ENCODE measurements at places on chromosomes 3 and 15.

DNA sequence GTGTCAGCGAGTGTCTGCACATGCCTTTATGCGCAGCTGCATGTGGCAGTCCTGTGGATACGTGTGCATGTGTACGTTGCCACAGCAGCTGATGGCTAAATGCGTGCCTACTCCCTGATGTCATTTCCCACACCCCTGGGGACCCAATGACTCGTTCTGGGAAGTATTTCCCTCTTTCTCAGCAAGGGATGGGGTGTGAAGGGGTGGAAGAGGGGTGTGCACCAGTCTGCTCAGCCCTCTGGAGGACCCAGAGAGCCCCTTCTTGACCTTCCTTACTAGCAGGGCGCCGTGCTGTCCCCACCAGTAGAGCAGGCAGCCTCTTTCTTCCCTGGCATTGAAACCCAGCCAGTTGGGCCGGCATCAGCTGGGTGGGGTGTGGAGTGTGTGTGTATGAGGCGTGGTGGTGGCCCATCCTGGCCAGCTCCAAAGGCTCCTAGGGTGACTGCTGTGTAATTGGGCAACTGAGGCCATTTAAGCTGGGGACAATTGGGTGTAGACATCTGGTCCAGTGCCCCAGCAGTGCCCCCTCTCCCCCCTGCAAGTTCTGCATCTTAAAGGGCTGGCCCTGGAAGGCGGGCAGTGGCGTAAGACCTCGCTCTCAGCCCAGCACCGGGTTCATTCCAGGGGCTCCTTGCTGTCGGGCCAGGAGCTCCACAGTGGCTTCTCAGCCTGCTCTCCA is 19.2 kb downstream of the SNX33 start:
- DNase-seq = no peak

GRCh38 chr3:18529631-18530030 is 104.5 kb upstream of the SATB1 start:
- DNase-seq = no peak

DNA sequence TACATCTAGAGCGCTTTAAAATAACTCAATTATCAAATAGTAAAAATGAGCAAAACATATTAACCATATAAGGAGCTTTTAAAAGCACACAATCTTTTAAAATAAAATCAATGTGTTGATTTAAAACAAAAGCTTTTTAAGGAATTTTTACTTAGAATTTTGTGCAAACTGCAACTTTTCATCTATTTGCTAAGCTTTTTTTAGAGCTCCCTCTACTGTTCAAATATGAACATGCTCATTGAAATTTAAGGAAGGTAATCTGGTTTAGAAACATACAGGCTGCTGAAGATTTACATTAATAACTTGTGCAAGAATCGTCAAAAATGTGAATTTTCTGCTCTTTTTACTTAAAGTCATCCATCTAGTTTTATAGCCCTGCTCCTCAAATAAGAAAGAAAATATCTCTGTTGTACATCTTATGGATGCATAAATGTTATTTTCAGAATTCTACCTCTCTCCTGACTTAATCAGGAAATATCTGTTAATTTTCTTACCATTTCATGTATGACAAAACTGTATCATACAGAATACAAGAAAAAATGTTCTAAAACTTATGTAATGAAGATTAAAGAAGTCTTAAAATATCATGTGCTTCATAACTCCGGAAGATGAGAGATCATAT is 469.4 kb upstream of the ROBO2 start:
- no peak for DNase-seq

DNA sequence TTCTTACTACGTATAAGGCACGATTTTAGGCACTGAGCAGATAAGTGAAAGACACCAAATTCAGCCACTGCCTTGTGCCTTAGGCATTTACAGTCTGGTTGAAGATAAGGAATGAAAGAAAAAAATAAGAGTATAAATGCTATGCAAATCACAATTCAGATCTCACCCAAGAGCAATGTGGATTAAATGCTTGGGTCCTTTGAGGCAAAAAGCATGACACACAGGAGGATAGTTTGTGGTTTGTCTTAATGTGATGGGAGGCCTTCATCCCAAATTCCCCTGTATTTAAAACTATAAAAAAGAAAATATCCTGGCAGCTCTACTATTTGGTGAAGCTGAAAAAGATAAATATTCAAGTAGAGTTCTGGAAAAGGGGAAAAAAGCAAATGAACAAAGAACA is 79.8 kb downstream of the TGFBR2 start:
- no peak for DNase-seq

GRCh38 chr3:147875498-147875897 is 466.3 kb downstream of the ZIC1 start:
- no peak for DNase-seq

DNA sequence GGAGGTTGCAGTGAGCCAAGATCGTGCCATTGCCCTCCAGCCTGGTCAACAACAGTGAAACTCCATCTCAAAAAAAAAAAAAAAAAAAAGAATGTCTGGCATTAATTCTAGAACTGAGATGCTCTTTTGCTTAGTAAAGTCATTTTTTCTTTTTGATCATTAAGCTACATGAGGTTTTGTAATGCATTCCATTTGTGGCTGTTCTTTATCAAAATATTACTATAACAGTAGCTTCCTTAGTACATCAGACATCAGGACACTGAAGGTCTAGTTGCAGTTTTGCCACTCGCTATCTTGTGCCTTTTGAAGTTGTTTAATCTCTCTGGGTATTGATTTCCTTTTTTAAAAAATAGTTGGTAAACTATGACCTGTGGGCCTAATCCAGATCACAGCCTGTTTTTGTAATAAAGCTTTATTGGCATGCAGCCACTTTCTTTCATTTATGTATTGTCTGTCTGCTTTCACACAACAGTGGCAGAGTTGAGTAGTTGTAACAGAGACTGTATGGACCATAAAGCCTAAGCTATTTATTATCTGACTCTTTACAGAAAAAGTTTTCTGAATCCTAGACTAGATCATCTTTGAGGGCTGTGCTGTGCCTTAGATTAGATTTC is 76.6 kb downstream of the SLC25A26 start:
- DNase-seq = no peak

DNA sequence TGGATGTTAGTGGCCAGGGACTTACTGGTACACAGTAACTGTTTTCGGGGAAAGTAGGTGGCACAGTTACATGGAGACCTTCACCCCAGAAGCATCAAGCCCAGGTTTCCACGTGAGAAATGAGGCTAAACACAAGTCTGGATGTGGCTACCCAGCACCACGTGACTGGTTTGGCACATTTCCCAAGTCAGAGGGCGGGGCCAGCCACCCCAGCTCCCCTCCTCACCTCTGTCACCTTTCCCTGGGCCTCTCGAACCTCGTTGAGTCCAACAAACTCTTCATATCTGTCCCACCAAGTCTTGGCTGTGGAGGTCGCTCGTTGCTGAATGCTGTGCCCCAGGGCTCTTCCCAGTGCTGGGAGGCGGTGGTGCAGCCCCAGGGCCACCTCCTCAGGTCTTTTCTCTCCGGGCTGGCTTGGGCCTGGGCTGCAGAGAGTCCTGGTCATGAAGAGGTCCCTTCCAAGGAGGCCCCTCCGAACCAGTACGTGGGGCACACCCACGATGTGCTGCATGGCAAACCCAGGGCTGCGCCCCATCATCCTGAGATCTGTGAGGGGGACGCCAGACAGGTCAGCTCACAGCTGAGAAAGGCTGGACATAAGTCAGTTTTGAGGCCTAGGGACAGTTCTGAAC is 4.8 kb upstream of the PLXNB1 start:
- DNase-seq = no peak

DNA sequence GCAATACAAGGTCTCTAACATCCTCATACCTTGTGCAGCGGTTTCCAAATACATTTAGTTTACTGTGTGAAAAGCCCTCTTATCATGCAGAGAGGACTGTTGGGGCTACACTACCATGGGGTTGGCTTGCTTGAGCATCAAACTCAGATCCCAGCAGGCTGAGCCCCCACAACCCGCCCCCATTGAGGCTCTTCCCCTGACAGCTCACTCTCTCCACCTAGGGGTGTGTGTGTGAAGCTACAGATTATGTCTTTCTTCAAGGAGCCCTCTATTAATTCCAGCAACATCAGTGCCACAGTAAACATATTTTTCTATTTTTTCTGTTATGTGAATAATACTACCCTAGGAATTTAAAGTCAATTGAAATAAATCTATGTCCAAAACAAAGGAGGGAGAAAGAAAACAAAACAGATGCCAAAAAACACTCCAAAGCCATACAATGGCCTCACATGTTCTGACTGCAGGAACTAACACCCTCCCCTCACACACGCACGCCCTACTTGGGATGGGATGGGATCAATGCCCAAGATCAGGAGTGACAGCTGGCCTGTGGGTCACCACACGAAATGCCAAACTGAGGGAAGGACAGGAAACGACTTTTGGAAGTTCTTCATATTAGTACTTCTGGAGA is 14.7 kb downstream of the TM4SF4 start:
- DNase-seq = no peak

- no peak for DNase-seq
These were observed 305.0 kb downstream of the NLGN1 start for GRCh38 chr3:173702561-173702960.

GRCh38 chr3:170689893-170690660 is 104.2 kb upstream of the SLC7A14 start:
- DNase-seq = no peak

- no peak for DNase-seq
These were observed 32.2 kb upstream of the LRTM1 start for GRCh38 chr3:54960082-54960481.

DNA sequence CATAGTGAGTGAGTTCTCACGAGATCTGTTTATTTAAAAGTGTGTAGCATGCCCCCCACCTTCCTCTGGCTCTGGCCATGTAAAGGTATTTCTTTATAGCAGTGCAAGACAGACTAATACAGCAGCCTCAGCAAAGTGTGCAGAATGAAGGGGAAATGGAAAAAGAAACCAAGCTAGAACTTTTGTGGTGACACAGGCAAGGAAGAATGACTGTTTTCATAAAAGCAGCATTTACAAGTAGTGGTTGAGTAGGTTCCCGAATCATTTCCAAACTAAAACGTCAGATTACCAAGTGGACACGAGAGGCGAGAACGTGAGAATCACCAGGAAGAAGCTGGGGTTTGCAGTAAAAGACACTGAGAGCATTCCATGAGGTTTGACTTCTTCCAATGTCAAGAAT is 100.2 kb upstream of the AKAP13 start:
- DNase-seq = no peak

DNA sequence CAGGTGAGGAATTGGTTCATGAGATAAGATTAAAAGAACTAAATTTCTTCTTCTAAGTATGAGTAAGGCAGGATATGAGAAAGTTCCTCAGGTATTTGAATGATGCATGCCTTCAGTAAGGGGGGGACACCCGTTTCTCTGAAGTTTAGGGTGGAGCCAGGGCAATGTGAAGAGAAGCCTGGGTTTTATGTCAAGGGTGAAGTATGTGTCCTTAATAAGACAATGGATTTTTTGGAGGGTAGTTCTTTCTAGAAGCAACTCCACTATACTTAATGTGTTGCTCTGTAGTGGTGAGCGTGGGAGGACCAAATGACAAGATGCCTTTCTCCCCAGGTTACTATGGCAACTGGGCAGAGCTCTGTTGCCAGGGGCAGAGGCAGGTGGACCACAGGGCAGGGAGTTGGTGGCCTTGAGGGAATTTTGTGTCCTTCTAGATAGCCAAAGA is 44.0 kb downstream of the PHLDB2 start:
- DNase-seq = no peak

DNA sequence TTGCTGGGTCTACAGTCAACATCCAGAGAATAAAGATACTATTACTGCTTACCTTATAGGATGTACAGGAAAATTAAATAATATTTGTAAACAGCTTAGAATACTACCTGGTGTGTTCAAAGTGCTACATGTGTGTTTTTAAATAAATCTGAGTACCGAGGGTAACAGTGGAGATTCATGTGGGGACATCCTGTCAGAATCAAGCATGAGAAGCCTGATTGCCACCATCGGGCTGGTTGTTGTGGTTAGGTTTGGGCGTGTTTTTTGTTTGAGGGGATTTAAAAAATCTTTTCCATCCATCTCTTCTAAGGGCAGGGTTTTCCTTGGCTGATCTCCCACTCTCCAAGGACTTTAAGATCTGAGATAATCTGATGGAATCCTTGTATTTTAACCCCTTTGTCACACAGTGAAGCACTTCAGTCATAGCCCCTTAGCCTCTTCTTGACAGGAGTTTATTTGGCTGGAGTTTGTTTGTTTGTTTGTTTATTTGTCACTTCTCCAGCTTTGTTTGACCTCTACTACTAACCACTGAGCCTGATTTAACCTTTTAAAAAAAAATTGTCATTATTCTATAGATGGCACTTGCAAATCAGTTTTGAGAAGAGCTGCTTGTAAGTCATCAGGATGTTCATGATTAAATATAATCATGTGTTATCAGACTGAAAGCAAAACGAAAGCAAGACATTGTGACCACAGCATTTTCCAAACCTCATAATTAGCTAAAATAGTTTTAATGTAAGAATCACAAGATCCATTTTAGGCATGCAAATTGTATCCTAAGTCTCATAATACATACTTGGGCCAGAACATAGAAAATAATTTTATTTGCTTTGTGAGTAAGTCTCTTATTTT is 72.8 kb upstream of the RARB start:
- DNase-seq = no peak

- no peak for DNase-seq
These were observed 41.7 kb upstream of the CORO2B start for GRCh38 chr15:68537097-68537496.

DNA sequence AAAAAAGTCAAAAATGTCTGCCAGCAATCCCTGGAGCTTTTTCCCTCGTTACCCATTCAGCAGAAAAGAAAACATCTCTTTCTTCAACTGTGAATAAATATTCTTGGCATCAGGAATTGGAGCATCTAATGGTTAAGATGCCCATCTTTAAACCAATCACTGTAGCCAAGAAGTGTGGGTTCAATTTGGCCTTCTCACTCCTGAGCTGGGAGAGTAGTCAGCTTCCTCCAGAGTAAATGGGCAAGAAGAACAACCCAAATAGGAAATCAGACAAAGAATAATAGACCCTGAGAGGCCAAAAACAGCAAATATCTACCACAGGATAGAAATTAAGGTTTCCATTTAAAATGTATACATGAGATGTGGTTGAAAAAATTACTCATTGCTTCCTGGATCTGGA is 508.0 kb upstream of the MDFIC2 start:
- DNase-seq = no peak

DNA sequence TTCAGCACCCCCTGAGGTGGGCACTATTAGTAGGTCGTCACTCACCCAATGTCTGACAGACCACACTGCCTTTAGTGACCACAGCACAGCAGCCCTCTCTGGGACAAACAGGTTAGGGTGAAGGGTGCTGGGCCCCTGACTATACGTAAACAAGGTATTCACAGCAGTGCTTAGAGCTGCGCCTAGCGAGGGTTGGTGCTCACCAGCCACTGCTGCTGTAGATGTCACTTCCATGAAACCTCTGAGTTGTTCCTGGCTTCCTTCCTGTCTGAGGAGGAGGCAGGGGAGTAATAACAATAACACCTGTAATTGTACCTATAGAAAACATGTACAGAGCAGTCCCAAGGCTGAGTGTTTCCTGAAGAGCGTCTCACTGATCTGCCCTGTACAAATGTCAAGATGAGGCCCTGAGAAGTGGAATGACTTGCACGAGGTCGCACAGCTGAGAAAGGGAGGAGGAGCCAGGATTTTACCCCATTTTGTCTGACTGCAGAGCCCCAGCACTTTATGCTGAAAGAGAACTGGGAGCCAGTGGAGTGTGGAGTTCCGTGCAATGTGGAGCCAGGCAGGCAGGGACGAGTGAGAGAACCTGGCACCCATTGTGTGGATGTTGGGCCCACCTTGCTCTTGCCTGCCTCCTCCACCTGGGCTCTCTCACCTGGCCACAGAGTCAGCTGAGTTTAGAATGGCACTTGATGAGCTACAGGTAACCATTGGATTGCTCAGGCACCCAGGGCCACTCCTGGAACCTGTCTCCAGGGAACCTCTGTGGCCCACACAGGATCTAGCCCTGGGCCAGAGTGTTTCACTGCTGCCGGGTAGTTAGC is 93.8 kb downstream of the DNAJB8 start:
- no peak for DNase-seq

- DNase-seq = no peak
These were observed 121.6 kb upstream of the LMOD3 start for GRCh38 chr3:69244039-69244438.
